ENCODE measurements at places on chromosomes 2 and 18. TPM values are rescaled to one million over a fixed set of nuclear protein-coding genes. Genes with fewer than 3 reads are reported as not detected.

- no peak for DNase-seq
These were observed 178.5 kb downstream of the GLI2 start for GRCh38 chr2:120913972-120914838.

STPG4 gene
- not detected for polyA plus RNA-seq

DNA sequence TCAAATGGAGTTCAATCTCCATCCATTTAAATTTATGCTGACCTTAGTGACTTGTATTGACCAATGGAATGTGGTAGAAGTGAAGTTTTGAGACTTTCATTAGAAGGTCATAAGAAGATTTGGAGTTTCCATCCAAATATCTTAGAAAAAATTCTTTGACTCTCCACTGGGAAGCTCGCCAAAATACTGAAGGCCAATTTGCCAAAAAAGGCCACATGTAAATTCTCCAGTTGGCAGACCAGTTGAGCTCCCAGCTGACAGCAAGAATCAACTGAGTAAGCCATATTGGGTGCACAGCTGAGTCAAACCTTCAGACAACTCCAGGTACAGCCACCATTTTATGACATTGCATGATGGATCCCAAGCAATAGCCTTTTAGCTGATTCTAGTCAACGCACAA, 228.3 kb upstream of the SETBP1 start:
- no peak for DNase-seq

GRCh38 chr2:133072837-133073694, 403.1 kb upstream of the LYPD1 start:
- DNase-seq, result no peak

GRCh38 chr18:46497129-46497528, 159.9 kb downstream of the LOXHD1 start:
- peak; percentile 71 for DNase-seq

GRCh38 chr2:223723954-223724411, 113.4 kb downstream of the AP1S3 start:
- DNase-seq, result no peak

DPP4 gene
- 147 TPM for polyA plus RNA-seq

C2orf72 gene
- 64.1 TPM for polyA plus RNA-seq

GRCh38 chr2:23454501-23455120, 69.6 kb downstream of the KLHL29 start:
- DNase-seq, result no peak

GRCh38 chr2:234996069-234996940, 44.5 kb downstream of the SH3BP4 start:
- DNase-seq, result no peak

DNA sequence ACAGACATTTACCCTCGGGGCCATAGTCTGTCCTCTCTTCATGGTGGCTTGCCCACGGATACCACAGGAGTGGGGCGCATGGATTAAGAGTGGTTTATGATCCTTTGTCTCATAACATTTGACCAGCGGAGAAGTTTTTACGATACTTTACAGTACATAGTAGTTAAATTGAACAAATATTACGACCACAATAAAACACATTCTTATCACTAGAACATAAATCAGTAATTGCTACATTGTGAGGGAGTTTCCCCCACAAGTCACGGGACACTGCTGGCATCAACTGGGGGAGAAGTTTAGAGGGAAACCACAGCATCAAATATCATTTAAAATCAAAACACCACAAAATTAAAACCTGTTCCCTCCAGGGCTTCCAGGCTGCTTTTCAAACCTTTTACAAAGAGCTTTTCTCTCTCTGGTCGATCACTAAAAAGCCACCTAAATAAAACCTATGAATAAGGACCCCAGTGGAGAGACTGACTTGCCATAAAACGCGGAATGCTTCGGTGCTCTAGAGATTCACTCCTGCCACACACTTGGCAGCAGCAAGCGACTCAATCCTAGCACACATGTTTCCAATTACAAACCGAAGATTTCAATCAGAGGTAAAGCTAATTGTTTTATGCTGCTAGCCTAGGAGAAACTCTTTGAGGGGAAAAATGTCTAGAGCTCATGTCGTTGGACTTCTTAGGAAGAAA, 173.7 kb upstream of the HNRNPA3 start:
- DNase-seq, result peak; percentile 28

DNA sequence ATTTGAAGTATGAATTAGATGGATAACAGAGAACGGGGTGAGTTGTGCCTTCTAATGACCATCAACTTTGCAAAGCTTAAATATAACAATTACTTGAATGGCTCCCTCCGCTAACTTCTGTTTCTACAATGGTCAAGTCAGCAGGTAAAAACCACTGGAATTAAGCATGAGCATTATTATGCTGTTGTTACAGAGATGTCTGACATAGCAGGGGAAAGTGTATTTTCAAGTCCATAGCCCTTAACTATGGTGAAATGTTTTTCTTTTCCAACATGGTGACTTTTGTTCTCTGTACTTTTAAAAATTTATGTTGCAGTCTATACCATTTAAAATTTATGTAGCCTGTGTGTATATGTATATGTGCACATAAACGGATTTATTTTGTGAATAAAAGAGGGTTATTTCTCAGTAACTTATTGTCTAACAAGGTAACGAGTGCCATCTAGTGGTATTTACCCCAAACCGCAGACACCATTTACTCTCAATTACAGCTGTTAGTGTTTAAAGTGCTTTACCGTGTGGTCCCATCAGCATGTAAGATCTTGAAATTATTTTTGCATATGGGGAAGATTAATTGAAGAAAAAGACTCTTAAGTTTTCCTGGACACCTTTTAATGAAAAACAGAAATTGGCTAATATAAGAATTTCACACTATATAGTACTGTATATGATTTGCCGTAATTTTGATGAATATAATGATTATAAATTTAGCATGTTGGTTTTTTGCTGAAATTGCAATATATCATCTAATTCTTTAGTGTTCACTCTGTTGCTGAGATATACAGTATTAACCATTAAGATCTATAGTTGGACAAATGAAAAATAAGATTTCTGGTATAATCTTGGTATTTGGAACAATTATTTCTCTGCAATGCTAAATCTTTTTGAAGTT, 78.2 kb downstream of the UBE2E3 start:
- DNase-seq, result peak; percentile 35

- DNase-seq, result no peak
These were observed 120.2 kb downstream of the LAMA3 start for GRCh38 chr18:23809415-23809814.

NT5DC4 gene
- polyA plus RNA-seq, result 0.79 TPM

DNA sequence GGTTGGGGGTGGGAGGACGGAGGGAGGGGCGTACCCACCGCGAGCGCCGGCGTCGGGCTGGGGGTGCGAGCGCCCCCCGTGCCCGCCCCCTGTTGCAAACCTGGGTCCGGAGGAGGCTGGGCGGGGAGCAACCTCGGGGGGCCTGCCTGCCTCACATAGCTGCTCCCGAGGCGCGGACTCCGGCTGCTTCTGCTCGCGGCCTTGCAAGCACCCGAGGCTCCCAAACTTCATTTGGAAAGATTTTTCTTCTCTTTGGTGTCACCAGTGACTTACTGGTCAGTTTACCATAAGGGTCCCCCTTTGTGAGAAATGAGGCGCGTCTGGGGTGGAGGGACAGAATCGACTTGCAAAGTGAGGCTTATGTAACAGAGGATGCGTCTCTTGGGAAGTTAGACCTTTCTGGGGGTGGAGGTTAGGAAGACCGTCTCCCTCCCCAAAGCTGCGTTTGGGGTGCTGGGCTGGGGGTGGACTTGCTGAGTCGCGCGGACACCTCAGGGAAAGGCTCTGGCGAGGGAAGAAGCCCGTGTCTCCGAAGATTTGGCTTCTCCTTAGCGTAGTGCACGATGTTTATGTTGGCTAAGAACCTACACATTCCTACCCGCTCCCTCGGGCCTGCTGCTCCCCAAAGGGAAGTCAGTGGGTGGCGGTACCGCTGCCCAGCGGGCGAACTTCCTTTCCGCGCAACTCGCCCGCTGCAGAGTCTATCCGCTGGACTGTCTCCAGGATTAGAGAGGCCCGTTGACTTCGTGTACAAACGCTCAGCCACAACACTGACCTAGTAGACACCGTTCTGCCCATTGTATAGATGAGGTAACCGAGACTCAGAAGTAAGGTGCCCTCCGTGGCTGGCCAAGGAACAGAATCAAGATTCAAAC, 559 bp downstream of the TMEM37 start:
- no peak for DNase-seq

MC4R gene
- polyA plus RNA-seq, result not detected

DNA sequence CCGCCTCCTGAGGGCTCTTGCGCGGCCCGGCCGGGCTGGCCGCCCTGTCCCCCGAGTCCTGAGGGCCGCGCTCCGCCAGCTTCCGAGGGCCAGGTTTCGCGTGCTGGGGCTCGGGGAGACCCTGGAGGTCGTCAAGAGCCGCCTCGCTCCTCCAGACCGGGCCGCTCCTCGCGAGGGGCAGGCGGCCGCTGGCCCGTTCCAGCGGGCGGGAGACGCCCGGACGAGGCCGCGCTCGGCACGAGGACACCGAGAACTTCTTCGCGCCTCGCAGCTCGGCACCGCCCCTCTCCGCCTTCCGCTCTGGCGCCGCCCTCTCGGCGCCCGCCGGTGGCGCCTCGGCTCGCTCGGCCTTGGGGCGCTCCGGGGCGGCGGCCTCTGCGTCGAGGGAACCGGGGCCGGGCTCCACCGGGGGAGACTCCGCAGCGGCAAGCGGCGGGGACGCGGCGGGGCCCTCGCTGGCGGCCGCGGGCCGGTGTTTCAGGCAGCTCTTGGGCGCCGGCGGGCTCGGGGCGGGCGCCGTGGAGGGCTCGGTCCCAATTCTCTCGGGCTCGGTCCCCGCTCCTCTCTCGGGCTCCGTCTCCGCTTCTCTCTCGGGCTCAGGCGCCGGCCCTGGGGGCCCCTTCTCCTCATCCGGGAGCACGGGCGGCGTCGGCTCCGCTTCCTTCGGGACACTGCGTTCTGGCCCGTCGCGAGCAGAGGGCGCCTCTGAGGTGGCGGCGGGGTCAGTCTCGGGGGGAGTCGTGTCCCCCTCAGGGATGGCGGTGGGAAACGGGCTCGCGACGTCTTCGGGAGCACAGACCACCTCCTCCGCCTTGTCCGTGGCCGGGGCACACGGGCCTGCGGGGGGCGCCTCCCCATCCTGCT, 91.6 kb upstream of the MGAT4A start:
- DNase-seq, result peak; percentile 70

DNA sequence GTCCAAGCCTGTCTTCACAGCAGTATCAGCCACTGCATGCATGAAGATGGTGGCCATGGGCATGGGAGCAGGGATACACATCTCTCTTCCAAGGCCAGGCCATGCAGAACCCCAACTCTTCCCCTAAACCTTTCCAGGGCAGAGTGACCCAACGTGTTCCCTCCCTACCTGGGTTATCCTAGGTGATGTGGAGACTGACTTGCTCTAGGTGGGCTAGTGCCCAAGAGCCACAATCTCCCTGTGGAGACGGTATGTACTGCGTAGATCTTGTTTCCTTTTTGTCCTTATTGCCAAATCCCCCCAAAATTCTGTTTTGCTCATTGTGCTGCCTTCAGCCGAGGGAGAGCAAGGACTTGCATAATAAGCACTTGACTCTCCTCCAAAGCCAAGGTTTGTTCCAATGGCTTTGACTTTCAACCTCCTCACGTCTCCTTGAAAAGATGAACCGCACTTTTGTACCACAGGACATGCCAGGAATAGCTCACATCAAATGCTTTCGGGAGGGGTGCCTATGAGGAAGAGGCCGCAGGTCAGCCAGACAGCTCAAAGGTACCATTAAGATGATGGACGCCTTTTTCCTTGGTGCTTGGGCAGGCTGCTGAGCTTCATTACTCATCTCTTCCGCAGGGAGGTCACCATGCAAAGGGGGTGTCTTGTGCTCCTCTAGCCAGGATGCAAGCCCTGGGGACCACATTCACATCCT, 76.2 kb upstream of the GLI2 start:
- no peak for DNase-seq

GRCh38 chr2:158818511-158818910, 23.4 kb downstream of the DAPL1 start:
- no peak for DNase-seq

SNORC gene
- polyA plus RNA-seq, result 7.5 TPM

TRIB2 gene
- 18.5 TPM for polyA plus RNA-seq

DNA sequence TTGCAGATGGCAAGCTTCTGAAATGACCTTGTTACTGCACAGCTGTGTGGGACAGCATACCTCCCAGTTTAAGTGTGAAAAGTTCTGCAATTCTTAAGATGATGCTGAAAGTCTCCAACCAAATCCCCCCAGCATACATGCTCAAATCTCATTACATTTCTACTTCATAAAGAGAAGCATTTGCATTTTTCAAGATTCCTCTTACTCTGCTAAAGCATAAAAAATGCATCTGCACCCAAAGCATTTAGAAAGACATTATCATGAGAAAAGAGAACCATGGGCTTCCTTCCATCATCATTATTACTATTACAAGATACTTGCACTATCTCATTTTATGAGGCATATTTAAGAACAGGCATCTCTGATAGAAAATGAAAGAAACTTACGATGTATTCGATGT, 236.9 kb upstream of the REV1 start:
- no peak for DNase-seq

DNA sequence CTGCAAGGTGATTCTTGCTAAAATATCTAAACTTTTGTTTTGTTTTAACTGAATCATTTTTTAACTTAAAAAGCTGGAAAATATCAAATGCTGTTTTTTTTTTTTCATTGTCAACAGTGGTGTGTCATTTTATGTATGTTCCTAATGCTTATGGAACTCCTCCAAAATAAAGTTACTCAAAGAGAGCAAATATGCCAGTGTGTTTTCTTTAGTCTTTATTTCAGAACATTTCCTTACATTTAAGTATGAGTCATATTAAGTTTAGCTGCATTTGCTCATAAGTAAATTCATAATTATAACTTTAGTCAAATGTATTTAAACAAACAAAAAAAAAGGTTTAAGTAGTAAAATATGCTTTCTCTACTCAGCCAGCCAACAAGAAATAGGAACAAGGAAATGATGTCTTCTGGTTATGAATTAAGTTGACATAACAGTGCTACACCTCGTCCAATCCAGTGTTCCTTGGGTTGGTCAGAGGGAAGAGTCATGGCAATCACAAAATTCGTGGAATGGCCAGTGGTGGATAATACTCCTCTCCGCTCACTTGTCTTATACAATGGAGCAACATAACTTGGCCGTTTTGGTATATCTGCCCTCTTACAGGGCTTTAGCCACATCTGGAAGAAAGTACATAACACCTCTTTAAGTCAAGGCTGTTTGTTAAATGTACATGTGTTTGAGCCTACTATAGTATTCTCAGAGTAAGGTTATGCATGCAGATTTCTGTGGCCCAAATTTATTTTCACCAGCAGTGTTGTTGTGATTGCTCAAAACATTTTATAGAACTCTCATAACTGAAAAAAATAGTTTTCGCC, 80.7 kb downstream of the SLC39A10 start:
- no peak for DNase-seq

MYO7B gene
- 12.6 TPM for polyA plus RNA-seq

GRCh38 chr2:146642066-146642465, 1202.8 kb upstream of the ACVR2A start:
- peak; percentile 13 for DNase-seq

GRCh38 chr2:6917071-6917760, at the start of gene RNF144A:
TSS of gene RNF144A (plus strand) at chr2:6917412. CDS start at chr2:6996927, 79,515 bp downstream.
- DNase-seq, result peak; percentile 87

NOSTRIN gene
- polyA plus RNA-seq, result 5.8 TPM

All from hepatocyte (in vitro differentiated cells).